ENCODE measurements at places on chromosomes 13 and 19.
A peak's percentile ranks its signal among the peaks of the same experiment; 100 is the strongest.

DNA sequence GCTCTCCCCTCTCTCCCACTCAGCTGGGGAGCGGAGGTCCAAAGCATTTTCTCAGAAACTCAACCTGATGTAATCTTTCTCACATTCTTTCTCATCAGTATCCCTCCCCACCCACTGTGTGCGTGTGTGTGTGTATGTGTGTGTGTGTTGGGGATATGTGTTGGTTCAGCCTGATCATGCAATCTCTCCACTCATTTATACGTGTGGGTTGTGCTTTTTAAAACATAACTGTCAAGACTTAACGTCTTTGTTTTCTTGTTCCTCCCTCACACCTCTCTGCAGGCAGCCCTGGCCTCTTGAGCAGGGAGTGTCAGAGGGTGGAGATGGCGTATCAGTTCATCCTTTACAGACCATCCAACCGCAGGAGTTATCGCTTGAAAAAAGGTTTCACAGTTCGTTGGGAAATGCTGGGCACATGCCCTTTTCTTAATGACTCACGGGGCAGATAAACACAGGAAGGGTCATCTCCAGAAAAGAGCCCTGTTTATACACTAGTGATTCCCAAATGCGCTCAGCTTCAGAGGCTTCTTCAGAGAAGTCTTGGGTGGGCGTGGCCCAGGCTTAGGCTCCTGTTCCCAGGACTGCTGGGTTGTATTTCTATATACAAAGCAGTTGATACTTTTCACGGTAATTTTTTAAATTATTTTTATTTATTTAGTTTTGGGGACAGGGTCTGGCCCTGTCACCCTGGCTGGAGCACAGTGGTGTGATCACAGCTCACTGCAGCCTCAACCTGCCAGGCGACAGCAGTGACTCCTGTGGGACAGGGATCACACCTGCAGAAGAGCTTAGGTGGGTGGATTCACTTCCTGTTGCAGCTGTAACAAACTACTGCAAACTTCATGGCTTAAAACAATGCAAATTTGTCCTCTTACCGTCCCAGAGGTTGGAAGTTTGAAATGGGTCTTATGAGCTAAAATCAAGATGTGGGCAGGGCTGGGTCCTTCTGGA lies 60.3 kb downstream of the CCDC70 start:
- DNase-seq = no peak

- no peak for DNase-seq
Observed at GRCh38 chr19:56966225-56966696, 125.7 kb upstream of the PEG3 start.

- no peak for DNase-seq
Observed at GRCh38 chr13:25738342-25739196, 313.2 kb downstream of the SHISA2 start.

- peak; percentile 43 for DNase-seq
Observed at GRCh38 chr19:46426506-46427162, 2.1 kb downstream of the PNMA8C start.

DNA sequence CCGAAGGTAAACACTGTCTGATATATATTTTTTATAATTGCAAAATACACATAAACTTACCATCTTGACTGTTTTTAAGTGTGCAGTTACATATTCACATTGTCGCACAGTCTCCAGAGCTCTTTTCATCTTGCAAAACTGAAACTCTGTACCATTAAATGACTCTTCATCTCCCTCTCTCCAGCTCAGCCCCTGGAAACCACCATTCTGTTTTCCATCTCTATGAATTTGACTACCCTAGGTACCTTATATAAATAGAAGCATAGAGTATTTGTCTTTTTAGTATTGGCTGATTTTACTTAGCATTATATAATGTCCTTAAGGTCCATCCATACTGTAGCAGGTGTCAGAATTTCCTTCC lies 45.8 kb downstream of the LRCH1 start:
- DNase-seq = no peak

- DNase-seq = no peak
Observed at GRCh38 chr13:61277586-61278276, 137.9 kb downstream of the PCDH20 start.

DNA sequence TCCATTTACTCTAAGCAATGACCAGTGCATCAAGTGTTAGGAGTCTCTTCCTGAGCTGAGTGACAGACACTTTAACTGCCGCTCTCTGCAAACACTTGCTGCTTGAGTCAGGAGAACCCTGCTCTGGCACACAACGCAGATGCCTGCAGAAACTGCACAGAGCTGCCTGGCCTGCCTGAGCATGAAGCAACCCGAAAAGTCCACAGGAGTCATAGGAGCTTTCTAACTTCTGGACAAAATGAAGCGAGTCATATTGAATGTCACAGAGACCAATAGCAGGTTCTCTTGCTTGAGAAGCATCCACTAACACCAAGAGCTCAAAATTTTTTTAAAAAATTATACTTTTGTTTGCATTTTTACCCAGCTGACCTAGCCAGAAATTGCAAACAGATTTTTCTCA lies 232.4 kb downstream of the LHFPL6 start:
- no peak for DNase-seq

GRCh38 chr13:40187841-40188591 lies 478.4 kb downstream of the FOXO1 start:
- no peak for DNase-seq

DNA sequence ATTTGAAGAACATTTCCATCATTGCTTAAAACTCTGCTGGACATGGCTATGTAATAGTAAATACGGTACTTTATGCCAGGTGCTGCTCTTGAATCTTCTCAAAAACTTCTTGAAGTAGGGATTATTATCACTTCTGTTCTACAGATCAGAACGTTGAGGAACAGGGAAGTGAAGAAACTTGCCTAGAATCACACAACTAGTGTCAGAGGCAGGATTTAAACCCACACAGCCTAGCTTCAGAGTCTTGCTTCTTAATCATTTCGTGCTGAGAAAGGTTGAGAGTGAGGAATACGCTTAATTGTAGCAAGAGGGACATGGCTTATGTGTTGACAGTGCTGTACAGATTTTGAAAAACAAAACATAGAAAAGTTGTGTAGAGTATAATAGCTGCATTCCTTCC lies 13.5 kb downstream of the TM9SF2 start:
- peak; percentile 44 for DNase-seq

DNA sequence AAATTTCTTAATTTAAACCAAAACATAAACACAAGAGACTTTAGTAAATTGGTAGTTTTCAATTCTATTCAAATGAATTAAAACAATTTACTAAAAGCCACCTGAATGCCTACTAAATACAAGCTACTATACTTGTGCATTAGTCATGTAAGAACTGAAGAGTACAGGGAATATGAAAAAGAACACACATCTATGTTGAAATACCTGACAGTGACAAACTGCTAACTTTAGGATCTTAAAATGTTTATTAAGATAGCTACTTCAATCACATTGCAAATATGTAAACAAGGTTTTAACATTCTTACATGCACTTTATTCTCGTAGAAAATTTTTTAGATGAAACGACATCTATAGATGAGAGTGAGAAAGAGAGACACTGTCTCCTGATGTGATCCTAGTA lies 4.1 kb downstream of the SPRYD7 start:
- no peak for DNase-seq

GRCh38 chr19:45444318-45445041 lies 20.8 kb upstream of the ERCC1 start:
- peak; percentile 85 for DNase-seq

DNA sequence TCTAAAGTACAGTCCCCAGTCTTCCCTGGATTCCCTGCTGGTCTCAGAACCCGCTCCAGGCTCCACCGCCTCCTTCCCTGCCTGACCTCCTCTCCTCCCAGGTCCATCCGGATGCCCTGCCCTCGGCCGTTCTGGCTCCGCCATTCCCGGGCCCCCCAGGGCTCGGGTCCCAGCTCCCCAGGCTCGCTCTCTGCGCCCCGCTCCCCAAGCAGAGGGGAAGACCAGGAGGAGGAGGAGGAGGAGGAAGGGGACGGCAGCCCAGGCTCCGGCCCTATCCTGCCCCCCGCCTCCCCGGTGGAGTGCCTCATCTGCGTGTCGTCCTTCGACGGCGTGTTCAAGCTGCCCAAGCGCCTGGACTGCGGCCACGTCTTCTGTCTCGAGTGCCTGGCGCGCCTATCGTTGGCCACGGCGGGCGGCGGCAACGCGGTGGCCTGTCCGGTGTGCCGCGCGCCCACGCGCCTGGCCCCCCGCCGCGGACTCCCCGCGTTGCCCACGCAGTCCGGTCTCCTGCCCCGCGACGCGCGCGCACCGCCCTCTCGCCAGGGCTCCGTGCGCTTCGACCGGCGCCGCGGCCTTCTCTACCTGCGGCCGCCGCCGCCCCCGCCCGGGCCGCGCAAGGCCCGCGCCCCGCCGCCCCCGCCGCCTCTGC lies 647 bp downstream of the RNF225 start:
- DNase-seq = no peak

DNA sequence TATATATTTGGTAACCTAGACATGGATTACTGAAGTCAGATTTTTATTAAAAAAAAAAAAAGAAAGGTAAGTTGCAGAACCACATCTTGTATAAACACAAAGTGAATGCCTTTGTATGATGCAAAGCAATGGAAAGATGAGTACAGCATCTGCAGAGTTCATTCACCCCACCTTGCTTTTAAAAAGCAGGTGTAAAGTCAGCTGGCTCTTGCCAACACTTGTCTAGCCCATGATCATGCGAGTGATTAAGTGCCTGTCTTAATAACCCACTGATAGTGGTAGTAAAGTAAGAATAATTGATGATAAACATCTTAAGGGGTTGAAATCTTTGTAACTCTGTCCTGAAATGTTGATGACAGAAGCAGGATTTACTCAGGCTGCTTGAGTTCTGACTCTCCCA lies 710.4 kb downstream of the EFNB2 start:
- no peak for DNase-seq

DNA sequence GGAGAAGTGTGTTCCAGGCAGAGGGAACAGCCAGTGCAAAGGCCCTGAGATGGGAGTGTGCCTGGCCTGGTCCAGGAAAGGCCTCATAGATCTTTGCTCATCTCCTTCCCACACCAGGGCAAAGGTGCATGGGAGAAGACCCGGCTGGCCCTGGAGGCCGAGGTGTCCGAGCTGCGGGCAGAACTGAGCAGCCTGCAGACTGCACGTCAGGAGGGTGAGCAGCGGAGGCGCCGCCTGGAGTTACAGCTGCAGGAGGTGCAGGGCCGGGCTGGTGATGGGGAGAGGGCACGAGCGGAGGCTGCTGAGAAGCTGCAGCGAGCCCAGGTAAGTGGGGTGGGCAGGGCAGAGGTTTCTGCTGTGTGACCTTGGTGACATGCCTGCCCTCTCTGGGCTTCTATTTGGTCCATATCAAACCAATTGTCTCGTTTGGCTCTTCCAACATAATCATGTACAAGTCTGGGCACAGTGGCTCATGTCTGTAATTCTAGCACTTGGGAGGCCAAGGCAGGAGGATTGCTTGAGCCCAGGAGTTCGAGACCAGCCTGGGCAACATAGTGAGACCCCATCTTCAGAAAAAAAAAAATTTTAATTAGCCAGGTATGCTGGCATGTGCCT lies 51.1 kb downstream of the KCNC3 start:
- DNase-seq = no peak

DNA sequence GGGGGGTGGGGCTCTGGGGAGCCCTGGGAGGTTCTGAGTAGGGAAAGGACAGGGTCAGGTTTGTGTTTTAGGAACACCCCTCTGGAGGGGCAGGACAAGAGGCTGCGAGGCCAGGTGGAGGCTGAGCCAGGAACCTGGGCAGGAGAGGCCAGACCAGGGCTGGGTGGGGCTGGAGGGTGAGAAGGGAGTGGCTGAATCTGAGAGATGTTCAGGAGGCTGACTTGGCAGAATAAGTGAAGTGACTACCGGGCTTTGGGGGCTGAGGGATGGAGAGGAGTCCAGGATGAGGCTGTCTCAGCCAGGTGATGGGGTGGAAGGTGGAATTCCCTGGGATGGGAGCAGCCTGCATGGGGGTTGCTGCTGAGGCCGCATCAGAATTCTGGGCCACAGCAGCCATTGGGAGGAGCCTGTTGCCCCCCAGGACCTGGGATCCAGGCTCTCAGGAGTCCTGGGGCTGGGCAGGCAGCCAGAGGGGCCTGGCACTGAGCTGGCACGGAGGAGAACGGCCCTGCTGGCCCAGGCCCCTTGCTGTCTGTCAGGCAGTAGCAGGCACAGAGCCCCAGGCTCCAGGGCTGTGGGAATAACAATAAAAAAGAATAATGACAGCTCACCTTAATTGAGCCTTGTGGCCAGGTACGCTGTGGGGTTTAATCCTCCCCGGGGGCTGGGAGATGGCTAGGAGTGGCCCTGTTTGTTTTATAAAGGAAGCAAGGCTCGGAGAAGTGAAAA lies 3.3 kb downstream of the PPP5C start:
- DNase-seq = no peak

GRCh38 chr19:15419413-15420025 lies 731 bp upstream of the AKAP8L start:
- DNase-seq = no peak

GRCh38 chr19:54928299-54928698 lies 19.0 kb downstream of the NLRP7 start:
- DNase-seq = peak; percentile 18

DNA sequence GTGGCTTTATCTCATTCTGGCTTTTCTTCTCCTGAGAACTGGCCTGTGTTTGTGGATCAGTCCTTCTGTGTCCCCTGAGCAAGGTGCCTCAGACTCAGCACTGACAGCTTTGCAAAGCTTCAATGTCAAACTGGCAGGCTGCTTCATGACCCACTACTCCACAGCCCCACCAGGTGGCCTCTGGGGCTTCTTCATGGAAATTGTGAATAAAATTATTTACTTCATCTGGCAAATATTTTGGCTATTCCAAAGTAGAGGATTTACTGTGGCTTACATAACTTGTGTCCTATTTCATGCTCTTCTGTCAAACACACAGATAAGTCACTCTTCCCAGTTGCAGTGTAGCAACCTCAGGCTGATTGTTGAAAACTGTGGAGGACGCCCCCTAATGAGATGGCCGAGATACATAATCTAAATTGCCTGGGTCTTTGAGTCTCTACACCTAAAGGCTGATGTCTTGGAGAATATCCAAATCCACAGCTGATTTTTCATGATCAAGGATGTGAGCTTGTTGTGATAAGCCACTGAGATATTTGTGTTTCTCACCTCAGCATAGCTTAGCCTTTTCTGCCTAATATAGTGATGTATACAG lies 721.9 kb upstream of the SLC10A2 start:
- DNase-seq = no peak

GRCh38 chr19:28201462-28201943 lies 1011.4 kb downstream of the UQCRFS1 start:
- no peak for DNase-seq

DNA sequence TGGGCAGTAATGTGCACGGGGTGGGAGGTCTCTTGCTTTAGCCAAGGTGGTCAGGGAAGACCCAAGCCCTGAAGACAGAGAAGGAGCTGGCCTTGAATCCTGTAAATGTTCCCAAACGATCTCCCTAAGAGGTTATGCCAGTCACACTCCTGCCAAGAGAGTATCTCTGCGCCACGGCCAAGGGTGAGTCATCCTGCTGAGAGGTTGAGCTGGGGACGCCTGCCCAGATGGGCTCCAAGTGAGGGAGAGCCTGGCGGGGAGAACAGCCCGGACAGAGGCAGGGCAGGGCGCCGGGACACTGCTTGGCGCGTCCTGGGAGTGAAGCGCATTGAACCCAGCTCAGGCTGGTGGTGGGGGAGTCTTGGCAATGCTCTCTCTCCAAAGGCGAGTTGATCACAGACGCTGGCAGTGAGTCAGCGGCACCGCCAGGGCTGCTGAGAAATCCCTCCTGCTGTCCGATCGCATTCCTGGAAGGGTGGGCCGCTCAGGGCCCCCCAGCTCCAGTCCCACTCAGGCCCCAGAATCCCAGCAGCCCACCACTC lies 16.4 kb downstream of the SULT2B1 start:
- DNase-seq = no peak

Measured in inflammatory macrophage treated with lipopolysaccharide for 4 hours (primary cell).